Activated CD4-positive, alpha-beta T cell treated with anti-CD3 and anti-CD28 coated beads, Interleukin-2, amount 10 ng/mL, durations not matched to agents 7 days and 5 days (primary cell): ENCODE measurements at places on chromosomes 2 and 18.

DNA sequence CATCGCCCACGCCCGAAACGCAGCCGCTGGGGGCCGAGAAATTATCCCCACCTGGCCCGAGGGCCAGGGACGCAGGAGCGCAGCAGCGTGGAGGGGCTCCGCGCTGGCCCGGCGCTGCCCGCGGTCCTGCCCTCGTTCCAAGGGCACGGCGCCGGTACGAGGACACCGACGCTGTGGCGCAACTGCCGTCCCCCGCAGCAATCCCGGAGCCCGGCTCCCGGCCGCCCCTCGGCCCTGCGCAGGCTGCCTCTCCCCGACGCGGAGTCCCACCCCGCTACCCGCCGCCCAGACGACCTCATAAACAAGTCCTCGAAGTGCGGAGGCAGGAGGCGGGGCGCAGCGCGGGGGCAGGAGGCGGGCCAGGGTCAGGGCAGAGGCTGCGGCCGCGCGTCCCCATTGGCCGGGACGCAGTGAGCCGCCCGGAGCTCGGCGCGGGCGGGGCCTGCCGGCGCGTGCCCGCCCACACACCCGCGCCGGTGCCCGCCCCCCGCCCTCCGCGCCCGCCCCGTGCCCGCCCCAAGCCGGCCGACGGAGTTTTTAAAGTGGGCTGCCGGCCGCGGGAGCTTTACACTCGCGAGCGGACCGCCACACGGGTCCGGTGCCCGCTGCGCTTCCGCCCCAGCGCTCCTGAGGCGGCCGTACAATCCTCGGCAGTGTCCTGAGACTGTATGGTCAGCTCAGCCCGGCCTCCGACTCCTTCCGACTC is at the start of gene EPAS1:
EPAS1 (plus strand) TSS at position 568 of the 706 bp plus-strand sequence. CDS start 505 bp downstream, outside the sequence.
- peak; percentile 87 for DNase-seq

- no peak for DNase-seq
Observed at GRCh38 chr2:120979921-120980320, 244.3 kb downstream of the GLI2 start.

GRCh38 chr2:94861308-94862152 is 9.7 kb upstream of the TEKT4 start:
- DNase-seq: no peak

DNA sequence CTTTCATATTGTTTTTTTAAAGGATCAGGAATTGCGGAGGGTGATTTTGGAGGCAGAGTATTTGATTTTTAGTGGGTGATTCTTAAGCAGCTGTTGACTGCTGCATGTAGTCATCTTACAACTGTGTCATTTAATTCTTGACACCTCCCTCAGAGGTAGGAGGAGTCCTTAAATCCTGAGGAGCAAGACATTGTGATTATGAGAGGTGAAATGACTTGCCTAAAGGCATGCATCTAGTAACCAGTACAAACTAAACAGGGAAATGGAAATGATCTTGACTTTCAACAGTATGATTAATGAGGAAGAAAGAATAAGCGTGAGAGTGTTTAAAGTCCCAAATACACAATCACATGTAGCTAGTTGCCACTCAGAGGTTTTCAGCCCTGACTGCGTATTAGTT is 440.7 kb downstream of the THSD7B start:
- no peak for DNase-seq

DNA sequence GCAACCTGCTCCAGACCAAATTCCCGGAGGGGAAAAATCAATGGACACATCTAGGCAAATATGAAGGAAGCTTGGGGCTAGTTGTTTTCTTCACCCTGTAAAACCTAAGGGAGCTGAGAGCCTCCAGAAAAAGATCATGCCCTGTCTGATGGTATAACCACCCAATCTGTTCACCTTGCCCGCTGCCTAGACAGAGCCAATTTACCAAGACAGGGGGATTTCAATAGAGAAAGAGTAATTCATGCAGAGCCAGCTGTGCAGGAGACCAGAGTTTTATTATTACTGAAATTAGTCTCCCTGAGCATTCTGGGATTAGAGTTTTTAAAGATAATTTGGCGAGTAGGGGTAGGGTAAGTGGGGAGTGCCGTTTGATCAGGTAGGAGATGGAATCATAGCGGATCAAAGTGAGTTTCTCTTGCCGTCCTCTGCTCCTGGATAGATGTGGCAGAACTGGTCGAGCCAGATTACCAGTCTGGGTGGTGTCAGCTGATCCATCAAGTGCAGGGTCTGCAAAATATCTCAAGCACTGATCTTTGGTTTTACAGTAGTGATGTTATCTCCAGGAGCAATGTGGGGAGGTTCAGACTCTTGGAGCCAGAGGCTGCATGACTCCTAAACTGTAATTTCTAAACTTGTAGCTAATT is 35.1 kb upstream of the B4GALT6 start:
- no peak for DNase-seq
